ENCODE measurements at places on chromosomes 7 and 10.
A peak's percentile ranks its signal among the peaks of the same experiment; 100 is the strongest.

GRCh38 chr10:30830315-30831230 is 201.0 kb upstream of the LYZL2 start:
- DNase-seq: no peak

DNA sequence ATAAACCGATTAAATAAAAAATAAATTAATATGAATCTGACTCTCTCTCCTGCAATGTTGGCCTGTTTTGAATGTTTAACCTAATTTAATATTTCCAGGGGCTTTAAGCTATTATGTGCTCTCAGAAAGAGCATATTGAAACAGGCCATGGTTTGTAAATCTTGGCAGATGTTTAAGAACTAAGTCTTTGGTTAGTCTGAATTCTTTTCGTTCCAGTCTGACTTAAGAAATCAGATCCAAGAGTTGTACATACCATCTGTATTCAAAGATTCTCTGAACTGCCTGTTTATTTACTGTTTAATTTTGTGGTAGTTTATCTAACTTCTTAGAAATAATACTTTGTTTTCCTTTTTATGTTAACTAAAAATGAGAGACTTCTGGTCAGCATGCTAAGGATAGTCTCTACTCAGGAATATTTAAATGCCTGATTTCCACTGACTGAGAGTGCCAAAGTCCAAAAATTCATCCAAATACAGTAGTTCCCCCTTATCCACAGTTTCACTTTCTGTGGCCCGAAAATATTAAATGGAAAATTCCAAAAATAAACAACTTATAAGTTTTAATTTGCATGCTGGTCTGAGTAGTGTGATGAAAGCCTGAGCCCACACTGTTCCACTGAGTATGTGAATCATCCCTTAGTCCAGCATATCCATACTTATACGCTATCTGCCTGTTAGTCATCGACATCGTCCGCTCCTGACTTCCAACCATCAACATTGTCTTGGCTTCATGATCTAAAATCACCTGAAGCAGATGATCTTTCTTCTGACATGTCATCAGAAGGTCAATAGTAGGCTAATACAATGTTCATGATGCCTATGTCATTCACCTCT is 238.1 kb upstream of the CSTF2T start:
- DNase-seq: no peak

DNA sequence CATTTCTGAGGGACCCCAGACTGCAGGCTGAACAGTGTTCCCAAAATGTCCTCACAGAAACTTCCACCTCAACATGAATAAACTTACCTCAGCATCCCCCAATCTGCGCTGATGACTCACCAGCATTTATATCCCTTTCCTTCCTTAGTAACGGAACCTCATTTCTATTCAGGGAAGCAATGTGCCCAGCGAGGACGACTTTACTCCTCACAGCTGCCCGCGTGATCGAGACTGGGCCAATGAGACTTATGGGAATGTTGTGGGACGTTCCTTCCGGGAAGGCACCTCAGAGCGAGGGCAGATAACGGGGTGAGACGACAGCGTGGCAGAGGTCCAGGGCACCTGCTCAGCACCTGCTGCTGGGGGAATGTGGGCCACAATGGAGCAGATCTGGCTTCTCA is 73.1 kb upstream of the CAMK2B start:
- DNase-seq: no peak

DNA sequence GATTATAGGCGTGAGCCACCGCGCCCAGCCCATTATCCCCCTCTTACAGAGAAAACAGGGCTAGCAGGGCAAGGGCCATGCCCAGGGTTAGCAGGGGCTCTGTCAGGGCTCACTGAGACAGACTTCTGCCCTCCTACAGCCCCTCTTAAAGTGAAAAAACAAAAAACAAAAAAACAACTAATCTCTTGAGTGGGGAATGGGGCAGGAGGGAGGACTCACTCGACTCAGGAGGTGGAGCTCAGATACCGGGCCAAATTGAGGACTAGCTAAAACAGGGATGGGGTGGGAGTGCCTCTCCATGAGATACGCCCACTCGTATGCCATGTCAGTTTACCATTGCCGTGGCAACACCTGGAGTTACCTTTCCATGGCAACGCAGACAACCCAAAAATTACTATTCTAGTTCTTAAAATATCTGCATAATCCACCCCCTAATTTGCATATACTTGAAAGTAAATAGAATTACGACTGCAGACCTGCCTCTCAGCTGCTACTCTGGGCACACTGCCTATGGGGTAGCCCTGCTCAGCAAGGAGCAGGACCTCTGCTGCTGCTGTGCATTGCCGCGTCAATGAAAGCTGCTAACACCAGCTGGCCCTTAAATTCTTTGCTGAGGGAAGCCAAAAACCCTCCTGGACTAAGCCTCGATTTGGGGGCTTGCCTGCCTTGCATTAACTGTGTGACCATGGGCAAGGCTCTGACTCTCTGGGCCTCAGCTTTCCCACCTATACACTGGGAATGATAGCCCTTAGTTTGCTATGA is 13.4 kb downstream of the SSC4D start:
- no peak for DNase-seq

DNA sequence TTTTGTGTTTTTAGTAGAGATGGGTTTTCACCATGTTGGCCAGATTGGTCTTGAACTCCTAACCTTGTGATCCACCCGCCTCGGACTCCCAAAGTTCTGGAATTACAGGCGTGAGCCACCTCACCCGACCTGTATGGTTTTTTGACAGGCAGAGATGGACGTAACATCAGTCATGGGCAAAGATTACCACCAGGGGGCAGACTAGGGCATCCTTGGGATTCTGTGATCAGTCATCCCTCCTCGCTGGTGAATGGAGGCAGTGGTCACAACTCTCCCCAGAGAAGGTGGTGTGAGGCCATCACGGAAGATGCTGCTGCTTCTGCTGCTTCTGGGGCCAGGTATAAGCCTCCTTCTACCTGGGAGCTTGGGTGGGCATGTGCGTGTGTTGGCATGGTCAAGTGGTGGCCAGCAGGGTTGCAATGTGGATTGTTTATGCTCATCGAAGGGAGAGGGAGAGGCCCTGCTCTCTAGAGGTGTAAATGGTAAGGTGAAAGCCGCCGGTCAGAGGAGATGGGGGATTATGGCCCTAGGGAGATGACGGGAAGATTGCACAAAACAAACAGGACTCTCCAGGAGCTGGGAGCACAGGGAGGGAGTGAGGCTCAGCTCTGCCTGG is 122.7 kb upstream of the PRSS1 start:
- DNase-seq: peak; percentile 68

GRCh38 chr10:7231509-7232414 is 179.1 kb downstream of the SFMBT2 start:
- DNase-seq: no peak

GRCh38 chr10:118045837-118046394 is 825 bp downstream of the RAB11FIP2 start:
- DNase-seq: peak; percentile 35

DNA sequence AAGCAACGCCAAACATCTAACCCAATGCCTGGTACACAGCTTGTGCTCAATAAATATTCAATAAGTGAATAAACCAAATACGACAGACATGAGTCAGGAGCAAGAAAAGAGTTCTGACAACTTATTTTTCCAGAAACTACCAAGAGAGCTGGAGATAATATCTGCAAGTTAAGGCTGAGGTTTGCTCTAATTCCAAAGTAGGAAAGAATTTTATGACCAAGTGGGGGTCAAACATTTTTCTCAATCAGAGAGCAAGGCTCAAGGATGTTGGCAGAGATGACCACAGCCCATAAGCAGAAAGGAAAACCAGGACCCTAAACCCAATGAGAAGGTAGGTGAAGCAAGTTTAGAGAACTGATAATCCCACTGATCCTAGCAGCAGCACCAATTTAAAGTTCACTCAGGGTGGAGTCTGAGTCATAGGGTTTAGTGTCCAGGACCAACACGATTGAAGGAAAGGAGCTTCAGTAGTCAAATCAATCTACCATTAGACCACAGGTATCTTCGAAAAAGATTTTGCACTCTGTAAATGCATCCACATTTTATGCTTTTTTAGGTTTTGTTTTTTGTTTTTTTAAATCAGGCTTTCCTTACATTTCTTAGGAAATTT is 49.3 kb upstream of the KCNIP2 start:
- DNase-seq: no peak

DNA sequence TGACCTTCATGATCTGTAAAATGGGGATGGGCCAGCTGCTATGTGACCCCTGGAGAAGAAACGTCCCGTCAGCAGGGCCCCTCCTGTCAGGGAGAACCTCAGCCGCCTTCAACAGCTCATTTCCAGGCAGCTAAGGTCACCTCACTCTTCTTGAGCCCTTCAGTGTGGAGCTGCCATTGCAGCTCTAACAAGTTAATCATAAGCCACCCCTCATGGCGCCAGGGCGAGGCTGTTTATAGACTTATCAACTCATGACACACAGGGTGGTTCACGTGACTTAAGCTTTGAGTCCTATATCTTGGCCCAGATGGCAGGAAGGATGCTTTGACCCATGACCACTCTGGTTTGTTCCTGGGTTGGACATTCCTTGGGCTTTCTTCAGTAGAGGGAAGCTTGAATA is 315.1 kb downstream of the TNS3 start:
- DNase-seq: no peak

DNA sequence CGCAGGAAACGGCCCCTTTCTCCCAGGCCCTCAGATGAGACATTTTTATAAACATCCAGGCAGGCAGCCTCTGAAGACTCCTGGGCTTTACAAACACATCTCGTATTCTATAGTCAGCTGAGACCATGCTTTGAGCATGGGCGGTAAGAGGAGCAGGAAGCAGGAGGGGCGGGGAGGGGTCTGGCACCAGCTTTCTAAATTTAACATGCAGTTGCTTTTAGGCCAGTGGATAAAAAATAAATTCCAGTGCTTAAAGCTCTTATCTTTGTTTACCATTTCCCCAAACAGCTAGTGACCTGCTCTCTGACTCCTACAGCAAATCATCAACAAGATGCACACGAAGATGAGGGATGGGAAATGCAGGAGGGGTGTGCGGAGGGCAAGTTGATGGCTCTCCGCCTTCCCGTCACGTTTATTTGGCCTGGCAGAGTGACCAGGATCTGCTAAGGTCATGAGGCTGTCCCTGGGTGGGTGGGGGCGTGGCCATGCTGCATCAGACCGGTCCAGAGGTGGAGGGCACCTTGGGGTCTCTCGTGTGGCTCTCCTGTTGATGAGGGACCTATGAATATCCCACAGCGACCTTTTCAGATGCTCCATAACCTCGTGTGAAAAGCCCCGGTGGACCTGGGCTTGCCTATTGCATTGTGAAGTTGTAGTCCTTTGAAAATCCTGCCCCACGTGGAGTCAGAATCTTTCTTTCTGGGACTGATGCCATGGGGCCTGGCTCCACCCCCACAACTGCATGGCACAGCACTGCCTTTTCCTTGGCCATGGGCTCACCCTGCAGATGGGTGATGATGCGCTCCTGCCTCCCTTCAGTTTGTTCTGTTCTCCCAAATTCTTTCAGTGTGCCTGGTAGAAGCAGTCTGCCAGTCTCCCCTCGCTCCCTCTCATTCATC is 67.5 kb downstream of the PARP12 start:
- DNase-seq: no peak

DNA sequence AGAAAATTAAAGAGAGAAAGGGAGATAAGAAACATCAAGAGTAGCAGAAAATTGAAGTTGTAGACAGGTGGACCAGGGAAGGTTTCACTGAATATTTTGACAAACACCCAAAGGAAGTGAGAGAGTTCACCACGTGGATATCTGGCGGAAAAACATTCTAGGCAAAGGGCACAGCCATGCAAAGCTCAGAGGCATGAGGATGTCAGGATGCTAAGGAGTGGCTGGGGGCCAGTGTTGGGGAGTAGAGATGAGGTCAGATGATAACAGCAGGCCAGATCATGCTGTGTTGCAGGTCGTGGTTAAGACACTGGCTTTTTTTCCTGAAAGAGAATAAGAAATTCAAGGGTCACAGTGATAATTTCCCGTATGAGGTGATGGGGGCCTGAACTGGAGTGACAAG is 181.9 kb downstream of the DGKI start:
- no peak for DNase-seq

GRCh38 chr7:36171503-36171902 is 18.4 kb downstream of the EEPD1 start:
- no peak for DNase-seq

- no peak for DNase-seq
Measured at GRCh38 chr10:12579954-12580858, 230.9 kb downstream of the CAMK1D start.

DNA sequence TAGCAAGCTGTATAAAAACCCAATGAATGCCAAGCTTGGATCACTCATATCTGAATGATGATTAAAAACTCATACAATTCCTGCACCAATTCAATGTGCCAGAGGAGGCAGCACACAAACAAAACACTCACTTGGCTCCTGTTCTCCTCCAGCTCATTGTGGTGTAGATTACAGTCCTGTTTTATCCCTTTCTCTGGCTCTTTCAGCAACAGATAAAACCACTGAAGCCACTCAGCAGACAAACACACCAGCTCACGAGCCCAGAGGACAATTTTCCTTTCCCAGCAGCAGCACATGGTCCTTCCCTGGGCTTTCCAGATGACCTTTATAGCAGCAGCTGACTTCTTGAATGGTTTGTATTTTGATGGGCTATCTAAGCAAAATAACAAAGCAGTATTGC is 107.3 kb upstream of the STARD3NL start:
- DNase-seq: peak; percentile 65

- DNase-seq: no peak
Measured at GRCh38 chr10:117398029-117398428, 22.8 kb upstream of the PDZD8 start.

GRCh38 chr10:89384474-89385340 is 6.9 kb downstream of the IFIT1B start:
- no peak for DNase-seq

GRCh38 chr10:48523212-48523819 is 81.6 kb downstream of the ARHGAP22 start:
- peak; percentile 48 for DNase-seq

DNA sequence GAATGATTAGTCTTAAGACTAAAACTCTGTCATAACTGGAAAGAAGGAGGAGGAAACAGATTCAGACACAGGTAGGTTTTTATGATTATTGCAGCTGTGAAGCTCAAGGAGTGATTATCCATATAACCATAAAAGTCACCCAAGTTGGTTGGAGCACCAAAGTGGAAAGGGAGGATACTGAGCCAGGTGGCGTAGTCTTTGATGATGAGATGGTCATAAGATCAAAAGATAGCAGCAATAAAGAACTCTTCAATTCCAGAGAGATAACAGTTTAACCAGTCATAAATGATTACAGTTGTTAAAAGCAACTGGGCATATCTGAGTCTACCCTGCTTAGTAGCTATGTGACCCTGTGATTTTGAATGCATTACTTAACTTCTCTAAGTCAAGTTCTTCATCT is 8.4 kb downstream of the ABCB1 start:
- DNase-seq: no peak
